Left colon (tissue), 2 donors: ENCODE measurements at places on chromosomes 5 and 9. TPM values are rescaled to one million over a fixed set of nuclear protein-coding genes. Genes with fewer than 3 reads are reported as not detected.

Gene KCNIP1
- total RNA-seq = 0.22 TPM

DNA sequence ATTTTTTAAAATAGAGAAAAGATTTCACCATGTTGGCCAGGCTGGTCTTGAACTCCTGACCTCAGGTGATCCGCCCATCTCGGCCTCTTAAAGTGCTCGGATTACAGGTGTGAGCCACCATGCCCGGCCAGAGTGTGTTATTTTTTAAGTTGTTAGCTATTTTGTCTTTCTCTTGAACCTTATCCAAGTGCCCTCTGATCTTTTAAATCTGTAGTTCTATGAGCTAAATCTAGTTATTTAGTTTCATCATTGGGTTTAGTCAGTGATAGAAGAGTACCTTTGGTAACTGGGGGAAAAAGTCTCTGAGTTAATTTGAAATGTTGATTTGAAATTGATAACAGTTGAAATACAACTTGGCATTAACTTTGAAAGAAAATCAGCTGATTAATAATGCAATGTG lies 88.3 kb downstream of the NNT start:
- no peak for DNase-seq

GRCh38 chr9:124351672-124352468 lies 63.4 kb downstream of the PSMB7 start:
- DNase-seq = no peak

GRCh38 chr5:65059681-65060598 lies 291.2 kb downstream of the CWC27 start:
- DNase-seq = no peak

Gene TAF1L
- total RNA-seq = not detected

DNA sequence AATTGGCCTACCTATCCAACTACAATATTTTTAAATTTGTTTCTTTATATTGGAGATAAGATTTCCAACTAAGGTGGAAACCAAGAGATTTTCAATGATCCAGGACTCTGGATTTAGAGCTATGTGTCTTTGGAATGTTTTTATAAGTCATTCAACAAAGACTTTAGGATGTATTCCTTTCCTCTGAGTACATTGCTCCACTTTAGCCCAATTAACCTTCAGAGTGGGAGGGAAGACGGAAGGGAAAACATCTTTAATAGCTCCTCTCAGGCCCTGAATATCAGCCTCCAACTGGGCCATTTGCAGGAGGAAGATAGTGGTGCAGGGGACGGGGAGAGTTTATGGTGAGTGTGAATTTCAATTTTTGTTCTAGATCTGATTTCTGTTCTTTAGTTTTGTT lies 239.2 kb downstream of the PIK3R1 start:
- DNase-seq = no peak

GRCh38 chr9:13322828-13323550 lies 43.5 kb upstream of the MPDZ start:
- peak; percentile 65 for DNase-seq

GRCh38 chr5:16857635-16858034 lies 78.5 kb downstream of the MYO10 start:
- DNase-seq = no peak

Gene PCDHGC4
- 0.64 TPM for total RNA-seq

DNA sequence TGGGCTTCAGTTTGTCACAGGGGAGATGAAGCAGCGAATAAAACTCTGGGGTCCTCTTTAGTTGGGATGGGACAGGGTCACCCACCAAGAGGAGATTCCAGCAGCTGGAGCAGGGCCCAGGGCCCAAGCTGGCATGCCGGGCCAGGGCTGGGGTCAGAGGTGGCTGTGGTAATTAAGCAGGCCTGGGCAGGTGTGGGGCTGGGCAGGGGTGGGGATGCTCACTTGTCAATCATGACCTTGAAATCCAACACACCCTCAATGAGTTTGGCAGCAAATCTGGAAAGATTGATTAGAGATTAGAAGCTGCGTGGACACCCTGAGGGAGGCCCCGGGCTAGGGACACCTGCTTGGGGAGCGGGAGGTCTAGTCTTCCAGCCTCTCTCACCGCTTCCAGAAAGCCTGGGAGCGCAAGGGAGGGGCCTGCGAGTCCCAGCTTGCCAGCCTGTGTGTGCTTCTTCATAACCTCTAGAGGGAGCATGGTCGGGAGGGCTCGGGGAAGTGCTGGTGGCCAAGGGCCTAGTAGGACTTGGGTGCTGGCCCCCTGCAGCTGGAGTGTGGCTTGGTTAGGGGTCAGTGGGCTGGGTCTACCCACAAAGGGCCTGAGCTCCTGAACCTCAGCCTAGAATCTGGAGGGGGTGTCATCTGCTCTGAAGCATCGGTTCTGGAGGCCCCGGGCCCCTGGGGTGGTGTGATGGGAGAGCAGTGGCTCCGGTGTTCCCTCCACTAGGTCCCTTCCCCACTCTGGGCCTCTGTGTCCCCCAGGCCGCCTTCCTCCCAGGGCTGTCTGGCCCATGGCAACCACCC lies 7.6 kb downstream of the CRAT start:
- DNase-seq = no peak
